ENCODE measurements at places on chromosomes 6 and 20.
A peak's percentile ranks its signal among the peaks of the same experiment; 100 is the strongest.

GRCh38 chr6:150001295-150002008 is 23.9 kb downstream of the RAET1L start:
- no peak for DNase-seq

DNA sequence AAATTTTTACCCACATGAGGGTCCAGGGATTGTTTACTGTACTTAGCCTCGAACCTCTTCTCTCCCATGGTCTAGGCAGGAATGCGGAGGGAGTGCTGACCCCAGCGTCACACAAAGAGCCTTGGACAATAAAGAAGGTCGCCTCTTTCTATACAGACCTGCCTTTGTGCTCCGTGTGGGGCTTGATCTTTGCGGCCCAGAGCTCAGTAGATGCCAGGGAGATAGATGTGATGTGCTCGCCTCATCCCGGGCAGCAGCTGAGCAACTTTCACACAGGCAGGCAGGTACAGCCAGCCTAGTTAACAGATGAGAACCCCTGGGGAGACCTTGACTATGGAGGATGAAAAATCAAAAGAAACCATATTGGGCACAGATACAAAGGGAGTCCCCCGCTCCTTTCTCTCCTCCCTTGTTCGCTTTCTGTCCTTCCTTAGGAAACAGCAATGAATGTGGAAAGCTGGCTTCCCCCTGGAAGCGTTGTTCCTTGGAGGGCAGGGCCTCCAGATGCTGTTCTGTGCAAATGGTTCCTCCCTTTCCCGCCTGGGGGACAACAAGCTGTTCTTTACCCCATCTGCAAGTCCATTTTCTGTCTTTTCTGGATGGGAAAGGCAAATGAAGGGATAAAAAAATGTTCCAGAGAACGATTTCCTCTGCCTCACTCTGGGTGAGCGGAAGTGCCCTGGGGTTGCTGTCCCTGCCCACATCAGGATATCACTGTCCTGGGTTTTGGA is 128.3 kb downstream of the OLIG3 start:
- DNase-seq, result no peak

GRCh38 chr6:40778196-40778595 is 191.0 kb upstream of the LRFN2 start:
- DNase-seq, result no peak

DNA sequence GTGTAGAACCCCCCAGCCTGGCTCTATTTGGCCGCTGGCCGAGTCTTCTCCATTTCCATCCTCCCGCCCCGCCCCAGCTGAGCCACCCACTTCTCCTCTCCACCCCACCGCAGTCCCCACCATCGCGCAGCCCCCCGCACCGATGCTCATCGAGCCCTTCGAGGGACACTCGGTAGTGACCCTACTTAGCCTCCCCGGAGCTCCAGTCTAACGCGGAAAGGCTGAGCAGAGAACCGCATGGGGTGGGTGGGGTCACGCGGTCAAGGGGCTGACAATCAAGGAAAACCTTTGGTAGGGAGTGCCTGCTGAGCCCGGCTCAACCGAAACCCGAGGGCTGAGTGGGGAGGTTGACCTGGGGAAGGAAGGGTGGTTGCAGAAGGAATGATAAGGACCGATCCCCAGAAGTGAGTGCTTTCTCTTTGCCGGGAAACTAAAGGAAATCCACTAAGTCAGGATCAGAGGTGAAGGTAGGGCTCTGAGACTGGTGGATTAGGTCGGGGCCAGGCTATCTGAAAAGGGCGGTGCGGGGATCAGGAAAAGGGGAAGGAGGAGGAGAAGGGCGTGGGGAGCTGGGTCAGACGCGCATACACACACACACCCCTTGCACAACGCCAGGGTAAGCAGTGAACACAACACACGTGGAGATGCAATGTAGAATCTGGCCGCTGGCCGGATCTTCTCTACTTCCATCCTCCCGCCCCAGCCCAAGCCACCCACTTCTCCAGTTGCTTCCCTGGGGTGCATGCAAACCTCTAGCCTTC is 49.8 kb downstream of the CPXM1 start:
- no peak for DNase-seq

GRCh38 chr20:21511850-21512633 is 1.8 kb downstream of the NKX2-2 start:
- no peak for DNase-seq

GRCh38 chr6:69138148-69138547 is 503.1 kb downstream of the ADGRB3 start:
- no peak for DNase-seq

- peak; percentile 90 for DNase-seq
These were observed 112.0 kb downstream of the HFE start for GRCh38 chr6:26199057-26199772.

DNA sequence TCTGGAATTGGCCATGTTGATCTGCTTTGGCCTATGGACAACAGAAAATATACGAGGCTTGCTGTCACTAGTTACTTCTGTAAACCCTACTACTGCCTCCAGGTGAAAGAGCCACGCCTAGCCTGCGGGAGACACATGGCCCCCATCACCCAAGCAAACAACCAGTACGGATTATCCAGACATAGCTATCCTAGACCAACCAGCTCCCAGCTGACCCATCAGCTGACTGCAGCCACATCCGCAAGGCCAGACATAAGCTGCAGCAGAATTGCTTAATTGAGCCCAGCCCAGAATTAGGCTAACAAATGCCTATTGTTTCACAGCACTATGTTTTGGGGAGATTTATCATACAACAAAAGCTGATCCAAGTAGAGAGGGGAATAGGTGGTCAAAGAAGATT is 13.5 kb downstream of the REV3L start:
- no peak for DNase-seq

DNA sequence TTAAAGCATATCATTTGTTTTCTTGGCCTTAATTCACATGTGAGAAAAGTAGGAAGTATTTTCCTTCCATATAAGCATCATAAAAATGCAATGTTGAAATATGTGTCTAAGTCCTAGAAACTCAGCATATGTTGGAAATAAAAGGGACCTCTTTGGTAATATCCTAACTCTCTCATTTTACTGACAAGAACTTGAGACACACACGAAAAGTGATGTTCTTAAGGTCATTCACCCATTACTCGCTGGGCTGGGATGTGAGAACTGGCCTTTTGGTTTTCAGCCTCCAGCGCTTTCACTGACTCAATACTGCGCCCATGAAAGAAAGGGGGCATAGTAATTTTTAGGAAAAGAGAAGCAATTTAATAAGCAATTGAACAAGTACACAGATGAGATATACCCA is 153.5 kb upstream of the SCGN start:
- no peak for DNase-seq

DNA sequence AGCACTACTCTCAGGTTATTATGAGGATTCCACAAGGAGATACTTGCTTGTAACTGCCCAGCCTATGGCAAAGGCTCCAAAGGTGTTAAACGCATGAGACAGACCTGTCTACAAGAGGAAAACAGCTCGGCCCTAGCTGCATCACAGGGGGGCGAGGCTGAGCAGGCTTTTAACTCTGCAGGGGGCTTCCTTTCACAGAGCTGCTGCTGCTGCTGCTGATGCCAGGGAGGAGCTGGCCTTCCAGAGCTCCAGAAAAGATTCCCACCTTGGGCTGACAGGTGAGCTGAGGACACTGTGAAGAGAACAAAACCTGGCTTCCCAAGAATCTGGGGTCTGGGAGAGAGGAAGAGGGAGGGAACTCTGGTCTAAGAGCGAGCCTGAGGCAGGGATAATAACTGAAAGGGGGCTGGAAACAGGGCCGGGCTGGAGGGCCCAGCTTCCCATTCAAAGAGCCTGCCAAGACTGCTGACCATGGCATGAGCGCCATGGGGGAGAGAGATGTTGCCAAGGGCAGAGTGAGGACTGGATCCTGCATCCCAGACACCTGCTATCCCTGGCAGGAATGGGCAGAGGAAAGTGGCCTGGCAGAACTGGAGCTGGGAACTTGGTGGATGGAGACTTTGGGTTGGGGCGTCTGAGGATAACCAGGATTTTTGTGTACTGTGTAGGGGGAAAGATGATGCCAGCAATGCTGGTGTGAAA is 211.1 kb upstream of the LRFN2 start:
- no peak for DNase-seq

GRCh38 chr6:7763881-7764280 is 38.0 kb downstream of the BMP6 start:
- DNase-seq, result no peak

GRCh38 chr20:63740627-63741353 is 1.2 kb downstream of the SLC2A4RG start:
- peak; percentile 53 for DNase-seq

GRCh38 chr20:774016-774659 is 5.8 kb upstream of the SLC52A3 start:
- no peak for DNase-seq

DNA sequence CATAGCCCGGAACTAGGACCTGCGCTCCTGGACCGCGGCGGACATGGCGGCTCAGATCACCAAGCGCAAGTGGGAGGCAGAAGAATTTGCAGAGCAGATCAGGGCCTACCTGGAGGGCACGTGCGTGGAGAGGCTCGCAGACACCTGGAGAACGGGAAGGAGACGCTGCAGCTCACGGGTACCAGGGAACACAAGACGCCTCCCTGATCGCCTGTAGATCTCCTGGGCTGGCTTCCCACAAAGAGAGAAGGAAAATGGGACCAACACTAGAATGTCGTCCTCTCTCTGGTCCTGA is 15.1 kb upstream of the HLA-A start:
- DNase-seq, result no peak

GRCh38 chr6:111761212-111761611 is 112.0 kb downstream of the FYN start:
- no peak for DNase-seq

- no peak for DNase-seq
These were observed 10.9 kb downstream of the LRRC1 start for GRCh38 chr6:53805725-53806124.

DNA sequence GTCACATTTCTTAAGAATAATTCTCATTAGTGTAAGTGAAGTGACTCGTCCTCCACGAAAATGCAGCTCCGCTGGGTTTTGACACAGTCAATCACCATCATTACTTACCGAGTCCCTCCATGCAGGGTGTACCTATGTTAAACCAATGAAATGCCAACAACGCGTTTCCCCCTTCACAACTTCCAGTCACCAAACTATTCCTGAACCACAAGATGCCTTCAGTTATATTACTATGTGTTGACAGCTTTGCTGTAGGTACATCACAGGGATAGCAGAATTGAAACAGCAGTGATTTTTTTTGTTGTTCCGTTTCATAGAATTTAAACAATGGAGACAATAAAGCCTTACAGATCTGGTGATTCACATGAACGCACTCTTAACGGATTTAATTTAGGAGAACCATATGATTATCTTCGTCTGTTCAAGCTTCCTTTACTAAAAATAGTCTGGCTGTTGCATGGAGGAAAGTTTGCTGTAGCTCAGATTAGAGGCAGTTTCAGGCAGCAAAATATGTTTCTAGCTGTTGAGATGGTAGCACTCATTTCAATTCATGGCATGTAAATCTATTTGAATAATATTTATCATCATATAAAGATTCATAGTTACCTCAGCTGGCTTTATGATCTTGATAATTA is 652.8 kb downstream of the PRKN start:
- no peak for DNase-seq

- DNase-seq, result no peak
These were observed 15.9 kb upstream of the FYN start for GRCh38 chr6:111888928-111889695.

DNA sequence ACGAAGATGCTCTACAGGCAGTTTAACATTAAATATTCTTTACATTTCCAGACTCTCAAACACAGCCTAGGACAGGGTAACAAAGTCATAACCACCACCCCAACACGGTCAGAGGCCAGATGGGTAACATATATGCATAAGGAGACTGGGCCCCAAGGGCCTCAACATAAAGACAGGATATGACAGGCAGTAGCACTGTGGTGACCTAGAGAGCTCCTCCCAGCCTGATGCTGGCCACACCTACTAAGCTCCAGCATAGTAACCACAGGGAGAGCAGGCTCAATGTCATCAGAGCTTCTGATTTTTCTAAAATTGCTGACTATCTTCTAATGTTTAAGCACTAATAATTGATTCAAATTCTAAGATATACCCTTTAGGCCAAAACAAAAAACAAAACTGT is 21.7 kb downstream of the SMLR1 start:
- DNase-seq, result peak; percentile 15

- no peak for DNase-seq
These were observed 591 bp upstream of the DCBLD1 start for GRCh38 chr6:117481926-117482239.

GRCh38 chr20:24633026-24633425 is 163.6 kb downstream of the SYNDIG1 start:
- DNase-seq, result no peak

DNA sequence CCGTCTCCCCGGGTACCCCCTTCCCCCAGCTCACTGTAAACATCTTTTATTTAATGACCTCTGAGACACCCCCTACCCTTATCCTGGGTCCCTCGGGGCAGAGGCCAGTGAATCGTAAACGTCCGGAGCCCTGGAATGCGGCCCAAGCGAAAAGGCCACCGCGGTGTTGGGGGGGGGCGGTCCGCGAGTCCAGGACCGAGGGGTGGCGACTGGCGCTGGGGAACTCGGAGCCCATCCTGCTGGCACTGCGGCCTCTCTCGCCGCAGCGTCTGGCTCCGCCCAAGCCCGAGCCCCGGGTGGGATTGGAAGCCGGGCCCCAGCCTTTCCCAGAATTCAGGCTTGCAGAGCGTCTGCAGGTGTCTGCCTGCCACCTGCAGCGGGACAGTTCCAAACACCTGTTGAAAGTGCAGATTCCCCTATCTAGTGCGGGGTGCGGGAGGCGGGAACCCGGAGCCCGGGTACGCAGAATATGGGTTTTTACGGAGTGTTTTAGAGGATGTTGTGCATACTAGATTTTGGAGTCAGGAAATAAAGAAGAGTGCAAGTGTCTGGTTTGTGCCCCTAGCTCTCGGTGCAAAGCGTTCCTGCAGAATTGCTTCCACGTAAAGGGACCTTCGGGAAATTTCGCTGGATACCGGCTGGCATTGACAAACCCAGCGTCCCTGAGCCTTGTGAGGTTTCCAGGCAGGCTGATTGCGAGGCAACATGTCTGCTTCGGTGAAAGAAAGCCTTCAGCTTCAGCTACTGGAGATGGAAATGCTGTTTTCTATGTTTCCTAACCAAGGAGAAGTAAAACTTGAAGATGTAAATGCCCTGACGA is 800 bp downstream of the RWDD2A start:
- peak; percentile 48 for DNase-seq

GRCh38 chr6:2259574-2259973 is 14.2 kb upstream of the GMDS start:
- DNase-seq, result no peak

GRCh38 chr6:110703010-110703905 is 112.0 kb downstream of the CDK19 start:
- DNase-seq, result no peak

GRCh38 chr6:41824571-41825569 is 37.4 kb downstream of the TOMM6 start:
- no peak for DNase-seq

- no peak for DNase-seq
These were observed 22.1 kb downstream of the RPP40 start for GRCh38 chr6:4981761-4982160.

GRCh38 chr6:1819007-1819406 is 209.3 kb downstream of the FOXC1 start:
- DNase-seq, result no peak

GRCh38 chr20:1757072-1757471 is 99.5 kb upstream of the SIRPG start:
- no peak for DNase-seq

All from CD4-positive, alpha-beta memory T cell (primary cell).